ENCODE measurements at places on chromosomes 11 and 22. TPM values are rescaled to one million over a fixed set of nuclear protein-coding genes. Genes with fewer than 3 reads are reported as not detected.

The PRG3 gene
- total RNA-seq: not detected

The MMP27 gene
- not detected for total RNA-seq

GRCh38 chr11:44306918-44307244 is 3.1 kb downstream of the ALX4 start:
- no peak for DNase-seq

DNA sequence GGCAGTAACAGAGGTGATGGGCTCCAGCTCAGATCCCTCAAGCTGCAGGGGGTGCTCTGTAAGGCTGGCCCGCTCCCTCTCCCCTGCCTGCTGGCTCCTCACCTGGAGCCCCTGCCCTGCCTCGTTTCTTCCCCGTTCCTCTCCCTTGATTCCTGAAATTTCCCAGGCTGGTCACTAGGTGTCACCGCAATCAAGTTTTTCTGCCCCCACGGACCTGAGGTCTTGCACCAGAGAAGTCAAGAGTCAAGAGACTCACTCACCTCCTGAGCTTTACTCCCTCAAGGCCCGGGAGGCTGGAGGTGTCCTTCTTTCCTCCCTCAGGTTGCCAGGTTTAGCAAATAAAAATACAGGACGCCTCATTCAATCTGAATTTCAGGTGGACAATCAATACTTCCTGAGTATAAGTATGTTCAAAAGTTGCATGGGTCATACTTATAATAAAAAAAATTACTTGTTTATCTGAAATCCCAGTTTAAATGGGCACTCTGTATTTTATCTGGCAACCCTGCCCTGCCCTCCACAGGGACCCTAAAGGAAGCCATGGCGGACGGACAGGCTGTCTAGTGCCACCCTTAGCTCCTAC is 69.2 kb downstream of the SCUBE1 start:
- peak; percentile 66 for DNase-seq

DNA sequence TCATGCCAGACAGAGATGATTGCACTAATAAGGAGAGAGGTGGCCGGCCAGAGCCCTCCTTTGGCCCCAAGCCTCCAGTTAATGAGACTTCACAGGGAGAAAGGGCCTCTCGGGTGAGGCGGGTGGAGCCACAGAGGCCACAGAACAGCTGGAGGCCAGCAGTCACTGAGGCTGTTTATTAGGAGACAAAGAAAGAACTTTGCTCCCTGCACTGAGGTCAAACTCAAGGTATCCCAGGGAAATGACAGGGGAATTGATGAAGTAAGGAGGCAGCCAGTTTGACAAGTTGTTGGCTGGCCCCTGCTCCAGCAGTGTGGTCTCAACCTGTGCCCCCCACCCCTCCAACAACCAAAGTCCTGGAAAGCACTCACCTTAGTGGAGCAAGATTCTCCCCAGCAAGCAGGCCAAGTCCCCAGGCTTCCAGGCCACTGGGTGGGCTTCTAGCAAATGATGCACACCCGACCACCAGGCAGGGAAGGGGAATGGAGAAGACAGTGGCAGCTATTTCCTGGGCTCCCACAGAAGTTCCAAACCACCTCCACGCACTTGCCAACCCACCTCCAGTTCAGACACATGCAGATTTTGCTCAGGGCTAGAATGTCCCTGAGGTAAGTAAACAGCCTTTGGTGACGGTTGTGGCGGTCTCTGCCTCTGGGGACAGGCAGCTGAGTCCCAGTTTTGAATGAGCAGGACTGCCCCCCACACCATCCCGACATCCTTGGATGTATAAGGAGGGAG is 53.2 kb downstream of the RPUSD4 start:
- DNase-seq: no peak

DNA sequence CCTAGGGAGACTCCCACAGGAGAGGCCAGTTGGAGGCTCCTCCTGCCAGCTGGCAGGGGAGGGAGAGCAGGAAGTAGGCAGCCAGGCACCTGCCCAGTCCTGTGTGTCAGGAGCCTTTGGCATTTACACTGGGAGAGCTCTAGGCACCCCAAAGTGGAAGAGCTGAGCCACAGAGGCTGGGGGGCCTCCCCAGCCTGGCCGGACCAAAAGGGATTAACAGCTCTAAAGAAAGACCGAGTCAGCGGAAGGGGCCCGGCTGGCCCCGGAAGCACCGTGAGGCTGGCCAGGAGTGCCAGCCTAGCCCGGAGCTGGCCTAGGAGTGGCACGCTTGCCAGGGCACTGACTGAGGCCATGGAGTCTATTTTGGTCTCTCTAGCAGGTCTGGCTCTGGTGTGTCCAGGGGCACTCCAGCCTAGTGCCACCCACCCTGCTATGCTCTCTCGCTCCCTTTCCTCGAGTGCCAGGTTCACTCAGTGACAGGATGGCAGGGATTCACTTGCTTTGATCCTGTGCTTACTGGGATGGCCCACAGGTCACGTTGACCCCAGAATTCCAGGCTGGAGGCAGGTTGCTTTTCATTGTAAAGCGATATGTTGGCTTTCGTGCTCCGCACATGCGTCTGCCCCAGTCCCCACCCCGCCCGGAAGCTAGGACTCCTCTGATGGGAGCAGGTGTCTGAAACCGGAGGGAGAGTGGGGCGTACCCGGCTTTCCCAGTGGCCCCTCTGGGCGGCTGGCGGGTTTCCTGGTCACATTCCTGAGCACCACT is 3.3 kb upstream of the KMT5B start:
- no peak for DNase-seq

DNA sequence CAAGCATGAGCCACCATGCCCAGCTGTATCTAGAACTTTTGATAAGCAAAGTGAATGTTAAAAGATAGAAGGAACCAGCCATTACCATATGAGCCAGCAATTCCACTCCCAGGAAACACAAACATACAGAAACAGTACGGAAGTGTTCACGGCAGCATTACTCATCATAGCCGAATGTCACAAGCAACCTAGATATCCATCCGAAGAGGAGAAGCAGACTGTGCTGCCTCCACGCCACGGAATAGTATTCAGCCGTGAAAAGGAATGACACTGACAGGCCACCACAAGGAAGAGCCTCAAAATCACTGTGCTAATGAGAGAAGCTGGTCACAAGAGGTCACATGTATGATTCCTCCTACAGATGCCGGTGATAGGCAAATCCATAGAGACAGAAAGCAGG is 17.6 kb upstream of the MGAT3 start:
- no peak for DNase-seq

- peak; percentile 87 for DNase-seq
Observed at GRCh38 chr22:23281406-23282088, 101.2 kb downstream of the BCR start.

GRCh38 chr22:43789452-43789851 is 22.7 kb downstream of the EFCAB6 start:
- peak; percentile 27 for DNase-seq

GRCh38 chr11:35134403-35135148 is 4.4 kb upstream of the CD44 start:
- DNase-seq: no peak

GRCh38 chr11:65353900-65354264 is 669 bp upstream of the TIGD3 start:
- no peak for DNase-seq

Measured in lung microvascular endothelial cell (primary cell).